ENCODE measurements at places on chromosomes 6 and 20. TPM values are rescaled to one million over a fixed set of nuclear protein-coding genes. Genes with fewer than 3 reads are reported as not detected.

FUT9 gene
- total RNA-seq: not detected

PRDM13 gene
- total RNA-seq: not detected

NTSR1 gene
- total RNA-seq: 0.94 TPM

XKR7 gene
- not detected for total RNA-seq

DNA sequence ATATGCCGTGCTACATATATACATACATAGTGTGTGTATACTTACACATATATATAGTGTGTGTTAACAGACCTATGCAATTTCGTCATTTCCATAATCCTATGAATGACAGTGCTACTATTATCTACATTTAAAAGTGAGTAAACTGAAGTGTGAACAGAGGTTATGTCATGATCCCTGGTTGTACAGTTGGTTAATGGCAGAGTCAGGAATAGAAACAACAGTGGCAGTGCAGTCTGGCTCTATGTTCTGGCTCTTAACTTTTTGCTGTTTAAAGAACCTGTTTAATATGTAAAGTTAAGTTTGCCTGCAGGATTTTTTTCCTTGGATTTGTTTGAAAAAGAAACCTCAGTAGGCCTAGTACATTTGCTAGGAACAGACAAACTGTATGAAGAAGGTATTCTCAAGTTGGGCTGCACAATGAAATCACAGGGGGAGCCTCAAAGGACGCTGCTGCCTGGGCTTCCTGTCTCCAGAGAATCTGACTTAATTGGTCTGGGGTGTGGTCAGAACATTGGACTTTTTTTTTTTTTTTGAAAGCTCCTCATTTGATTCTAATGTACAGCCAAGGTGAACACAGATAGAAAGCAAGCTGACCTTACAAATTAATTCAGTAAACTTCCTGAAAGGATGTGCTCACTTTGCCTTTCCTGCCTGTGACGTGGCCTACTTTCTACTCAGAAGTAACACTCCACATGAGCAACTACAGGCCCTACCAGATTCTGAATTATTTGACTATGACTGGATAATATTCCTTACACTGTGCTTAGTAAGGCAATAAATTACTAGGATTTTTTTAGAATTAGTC lies 29.4 kb downstream of the PLCB1 start:
- H3K36me3 ChIP-seq: peaks cover 2% of the 10 kb centered on the region
- peaks cover 12% of the 10 kb centered on the region for H3K4me1 ChIP-seq
- H3K27ac ChIP-seq: no peak overlapping the region

DNA sequence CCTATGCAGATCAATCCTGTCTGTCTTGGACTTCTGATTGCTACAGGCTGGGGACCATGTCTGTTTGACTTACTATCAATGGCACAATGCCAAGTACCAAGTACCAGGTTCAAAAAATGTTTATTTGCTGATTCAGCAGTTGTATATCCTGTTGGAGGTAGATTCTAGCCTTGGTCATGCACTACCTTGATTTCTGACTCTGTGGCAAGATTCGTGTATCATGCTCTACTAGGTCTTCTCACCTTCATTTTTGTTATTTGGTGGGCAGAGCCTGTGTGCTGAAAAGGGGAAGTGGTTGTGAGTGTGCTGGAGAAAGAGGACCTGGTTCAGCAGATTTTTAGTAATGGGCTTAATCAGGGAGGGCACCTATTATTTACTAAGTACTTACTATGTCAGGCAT lies 192.4 kb upstream of the MYLIP start:
- peaks cover under 1% of the 10 kb centered on the region for H3K36me3 ChIP-seq
- H3K27me3 ChIP-seq: no peaks in the 10 kb centered on the region
- no peak for DNase-seq
- H3K4me3 ChIP-seq: no peak overlapping the region

DNA sequence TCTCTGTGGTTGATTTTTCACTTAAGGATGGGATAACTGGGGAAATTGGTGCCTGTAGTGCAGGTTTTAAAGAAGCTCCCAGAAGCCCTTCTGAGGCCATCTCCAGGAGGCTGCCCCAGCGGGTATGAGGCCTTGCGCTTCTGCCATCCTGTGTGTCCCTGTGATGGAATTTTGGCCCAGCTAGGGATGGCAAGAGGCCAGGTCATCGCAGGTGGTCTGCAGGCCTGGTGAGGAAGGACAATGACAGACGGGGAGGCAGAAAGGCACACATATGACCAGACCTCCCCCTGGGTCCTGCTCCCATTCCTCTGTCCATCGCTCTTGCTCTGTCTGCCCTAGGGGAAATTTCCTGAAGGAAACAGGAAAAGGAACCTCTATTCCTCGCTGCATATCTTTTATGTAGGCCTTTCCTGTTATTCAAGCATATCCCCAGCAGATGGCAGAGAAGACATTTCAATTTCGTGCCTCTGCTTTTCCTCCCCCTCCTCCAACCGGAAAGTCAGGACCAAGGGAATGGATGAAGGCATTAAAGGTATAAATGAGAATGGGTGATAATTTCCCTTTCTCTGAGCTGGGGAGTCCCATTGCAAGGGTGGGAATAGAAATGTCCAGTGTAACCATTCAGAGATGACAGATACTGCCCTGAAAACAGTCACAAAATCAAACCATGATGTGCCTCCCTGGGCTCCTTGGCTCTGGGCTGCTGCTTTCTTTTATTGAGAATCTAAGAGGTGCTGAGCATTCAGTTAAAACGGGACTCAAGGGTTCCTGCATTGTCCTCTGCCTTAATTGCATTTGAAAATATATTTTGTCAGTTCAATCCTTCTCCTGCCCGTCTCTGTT lies 17.6 kb upstream of the HLA-F start:
- H3K27ac ChIP-seq: no peak overlapping the region
- H3K27me3 ChIP-seq: peaks cover 22% of the 10 kb centered on the region
- H3K4me3 ChIP-seq: no peak overlapping the region
- H3K4me1 ChIP-seq: peaks cover 46% of the 10 kb centered on the region

DNA sequence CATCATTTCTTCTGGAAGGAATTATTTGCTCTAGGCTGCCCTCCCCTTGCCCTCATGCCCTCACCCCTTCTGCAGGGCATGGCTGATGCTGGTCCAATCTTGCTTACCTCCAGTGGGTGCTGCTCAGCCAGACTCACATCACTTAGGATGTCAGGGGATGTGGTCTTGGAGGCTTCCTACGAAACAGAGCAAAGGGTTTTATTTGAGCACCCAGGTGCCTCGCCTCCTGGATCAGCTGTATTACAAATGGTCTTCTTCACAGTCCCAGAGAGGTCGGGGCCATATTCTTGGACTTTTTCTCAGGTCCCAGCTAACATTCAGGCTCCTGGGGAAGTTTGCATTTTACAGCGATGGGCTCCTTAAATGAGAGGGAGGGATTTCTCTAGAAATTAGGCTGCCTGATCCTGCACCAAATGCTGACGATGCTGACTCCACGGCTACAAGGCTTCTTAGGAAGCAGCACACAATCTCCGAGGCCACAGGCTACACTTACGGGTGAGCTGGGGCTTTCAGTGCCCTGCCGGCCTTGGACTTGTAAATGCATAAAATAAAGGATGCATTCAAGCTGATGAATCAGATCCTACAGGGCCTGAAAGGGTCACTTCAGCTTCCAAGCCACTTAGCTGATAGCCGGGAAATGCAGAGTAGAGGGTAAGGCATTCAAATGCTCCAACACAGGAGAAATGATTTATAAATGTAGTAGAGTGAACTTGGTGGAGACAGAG lies 159.8 kb upstream of the ECI2 start:
- H3K27ac ChIP-seq: no peak overlapping the region
- no peaks in the 10 kb centered on the region for H3K36me3 ChIP-seq
- no peaks in the 10 kb centered on the region for H3K27me3 ChIP-seq
- DNase-seq: no peak
- no peaks in the 10 kb centered on the region for H3K4me1 ChIP-seq
- no peak overlapping the region for H3K4me3 ChIP-seq

DNA sequence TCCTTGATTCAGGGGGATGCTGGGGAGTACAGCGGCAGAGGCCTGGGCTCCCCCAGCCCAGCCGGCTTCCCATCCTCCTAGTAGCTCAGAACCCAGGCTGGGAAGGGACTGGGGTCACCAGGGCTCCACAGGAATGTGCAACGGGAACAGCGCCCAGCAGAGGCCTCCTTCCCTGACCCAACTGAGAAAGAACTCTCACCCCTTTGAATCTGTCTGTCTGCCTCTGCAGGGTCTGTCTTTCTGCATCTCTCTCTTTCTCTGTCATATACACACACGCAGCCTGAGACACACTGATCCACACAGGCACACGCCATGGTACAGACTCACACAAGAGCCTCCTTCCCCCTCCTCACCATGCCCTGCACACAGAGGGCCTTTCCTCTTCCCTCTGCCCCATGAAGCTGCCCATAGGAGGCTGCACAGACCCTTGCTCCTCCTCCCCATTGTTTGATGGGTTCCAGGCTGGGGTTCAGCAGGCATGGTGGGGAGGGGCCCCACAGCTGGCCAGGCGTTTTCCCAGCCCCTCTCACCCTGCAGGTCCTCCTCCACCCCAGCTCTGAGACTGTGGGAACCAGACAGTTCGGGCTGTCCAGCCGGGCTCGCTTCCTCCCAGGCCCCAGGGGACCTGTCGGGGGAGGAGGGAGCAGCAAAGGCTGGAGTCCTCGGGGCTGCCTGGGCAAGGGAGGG lies 2.8 kb downstream of the FOXS1 start:
- H3K4me1 ChIP-seq: no peaks in the 10 kb centered on the region
- no peaks in the 10 kb centered on the region for H3K36me3 ChIP-seq
- H3K27me3 ChIP-seq: no peaks in the 10 kb centered on the region
- DNase-seq: no peak
- no peak overlapping the region for H3K4me3 ChIP-seq

DNA sequence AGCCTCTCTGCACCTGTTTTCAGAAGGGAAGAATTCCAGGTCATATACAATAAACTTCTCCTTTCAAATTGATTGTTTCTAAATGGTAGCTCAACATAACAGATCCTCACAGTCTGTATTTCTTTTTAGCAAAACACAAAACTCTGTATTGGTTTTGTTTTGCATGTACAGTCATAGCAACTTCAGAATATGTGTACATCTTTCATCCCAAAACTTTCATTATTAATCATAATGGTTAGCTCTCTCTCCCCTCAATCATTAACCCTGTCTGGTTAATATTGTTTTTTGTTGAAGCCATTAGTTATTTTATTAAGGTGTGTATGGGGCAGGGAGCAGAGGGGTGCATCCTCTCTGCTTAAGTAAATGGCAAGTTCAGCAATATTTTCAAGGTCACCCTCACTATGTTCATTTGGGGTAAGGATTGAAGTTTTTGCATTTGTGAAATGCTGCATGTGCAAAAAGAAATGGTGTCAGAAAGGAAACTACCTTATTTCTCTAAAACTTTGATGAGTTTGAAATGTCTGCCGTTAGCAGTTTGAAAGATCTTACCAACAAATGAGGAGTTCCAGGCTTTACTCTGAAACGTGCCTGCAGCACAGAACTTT lies 136.8 kb upstream of the BTBD3 start:
- no peak overlapping the region for H3K27ac ChIP-seq
- no peaks in the 10 kb centered on the region for H3K27me3 ChIP-seq

DNA sequence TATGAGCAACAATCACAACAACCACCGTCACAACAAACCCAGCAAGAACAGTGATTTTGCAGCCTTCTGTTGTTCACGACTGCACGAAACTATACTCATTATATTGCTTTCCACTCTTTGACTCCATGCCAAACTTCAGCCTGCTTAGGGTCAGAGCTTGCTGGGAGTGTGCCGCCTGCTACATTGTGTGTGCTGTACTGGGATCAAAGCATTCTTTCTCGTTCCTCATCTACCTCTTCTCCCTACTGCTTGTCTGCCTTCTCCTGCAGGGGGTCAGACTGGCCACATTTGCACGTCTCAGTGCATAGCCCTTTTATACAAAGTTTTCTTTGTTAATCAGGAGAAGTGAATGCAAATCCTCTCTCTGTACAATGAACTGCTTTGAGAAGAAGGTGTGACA lies 401.6 kb upstream of the CITED2 start:
- no peak overlapping the region for H3K4me3 ChIP-seq
- H3K27ac ChIP-seq: no peak overlapping the region
- peaks cover 3% of the 10 kb centered on the region for H3K27me3 ChIP-seq
- H3K36me3 ChIP-seq: no peaks in the 10 kb centered on the region
- H3K4me1 ChIP-seq: no peaks in the 10 kb centered on the region

DNA sequence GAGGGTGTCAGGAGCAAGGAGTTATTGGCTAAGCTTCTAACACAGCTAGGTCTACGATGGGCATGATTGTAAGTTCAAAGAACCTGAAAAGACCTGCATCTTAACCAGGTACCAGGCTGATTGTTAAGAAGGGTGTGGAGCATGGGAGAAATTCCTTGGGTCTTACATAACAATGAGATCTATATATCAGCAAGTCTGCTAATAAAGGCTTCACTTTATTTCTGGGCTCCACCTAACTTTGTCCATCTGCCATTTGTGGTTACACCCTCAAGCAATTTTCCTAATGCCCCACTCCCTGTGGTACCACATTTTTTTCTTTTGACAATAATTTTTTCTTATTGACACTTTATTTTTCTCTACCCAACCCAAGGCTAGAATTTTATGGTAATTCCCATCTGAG lies 223.5 kb upstream of the JAG1 start:
- no peak overlapping the region for H3K27ac ChIP-seq
- H3K4me3 ChIP-seq: no peak overlapping the region
- no peak for DNase-seq
- H3K27me3 ChIP-seq: no peaks in the 10 kb centered on the region
